ENCODE measurements at places on chromosomes 13 and 19.
A peak's percentile ranks its signal among the peaks of the same experiment; 100 is the strongest.

DNA sequence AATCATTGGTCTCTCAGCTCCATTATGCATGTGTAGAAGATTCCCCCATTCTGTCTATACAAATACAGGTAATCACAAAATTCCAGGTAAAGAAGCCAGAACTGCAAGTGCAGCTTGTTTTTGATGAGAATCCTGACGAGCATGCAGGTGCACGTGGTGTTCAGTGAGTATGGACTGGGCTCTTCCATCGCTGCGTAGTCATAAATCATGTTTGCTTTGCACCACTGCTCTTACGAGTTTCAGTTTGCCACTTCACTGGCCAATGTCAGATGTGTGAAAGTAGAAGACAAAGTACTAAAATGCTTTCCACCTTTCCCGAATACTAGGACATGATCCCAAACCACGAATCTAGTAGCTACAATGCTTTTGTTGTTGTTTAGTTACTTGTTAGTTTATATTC, 390.7 kb downstream of the LIG4 start:
- no peak for DNase-seq

DNA sequence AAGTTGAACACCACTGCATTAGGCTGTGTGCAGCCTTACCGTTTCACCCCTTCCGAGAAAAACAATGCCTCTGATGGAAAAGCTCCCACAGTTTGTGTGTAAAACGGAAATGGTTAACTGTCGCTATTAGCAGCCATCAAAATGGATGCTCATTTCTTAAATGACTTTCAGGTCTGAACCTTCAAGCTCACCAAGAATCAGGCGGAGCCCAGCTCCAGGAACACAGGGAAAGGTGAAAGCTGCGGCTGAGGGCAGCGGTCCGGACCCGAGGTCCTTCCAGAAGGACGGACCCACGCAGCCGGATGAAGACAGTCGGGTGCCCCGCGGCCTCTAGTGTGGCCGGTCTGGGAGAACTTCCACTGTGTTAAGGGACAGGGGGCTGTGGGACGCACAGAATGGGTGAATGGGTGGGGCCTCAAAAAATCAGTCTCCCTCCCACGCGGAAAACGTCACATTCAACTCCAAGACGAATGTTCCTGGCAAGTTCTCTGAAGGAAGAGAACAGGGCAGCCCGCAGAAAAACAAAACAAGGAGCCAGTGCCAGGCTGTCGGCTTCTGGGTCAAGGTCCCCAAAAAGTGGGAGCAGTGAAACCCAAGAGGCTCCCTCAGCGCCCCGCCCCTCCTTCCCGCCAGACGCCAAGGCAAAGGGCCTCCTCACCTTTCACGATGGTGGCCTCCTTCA, 4.9 kb downstream of the IRS2 start:
- no peak for DNase-seq

DNA sequence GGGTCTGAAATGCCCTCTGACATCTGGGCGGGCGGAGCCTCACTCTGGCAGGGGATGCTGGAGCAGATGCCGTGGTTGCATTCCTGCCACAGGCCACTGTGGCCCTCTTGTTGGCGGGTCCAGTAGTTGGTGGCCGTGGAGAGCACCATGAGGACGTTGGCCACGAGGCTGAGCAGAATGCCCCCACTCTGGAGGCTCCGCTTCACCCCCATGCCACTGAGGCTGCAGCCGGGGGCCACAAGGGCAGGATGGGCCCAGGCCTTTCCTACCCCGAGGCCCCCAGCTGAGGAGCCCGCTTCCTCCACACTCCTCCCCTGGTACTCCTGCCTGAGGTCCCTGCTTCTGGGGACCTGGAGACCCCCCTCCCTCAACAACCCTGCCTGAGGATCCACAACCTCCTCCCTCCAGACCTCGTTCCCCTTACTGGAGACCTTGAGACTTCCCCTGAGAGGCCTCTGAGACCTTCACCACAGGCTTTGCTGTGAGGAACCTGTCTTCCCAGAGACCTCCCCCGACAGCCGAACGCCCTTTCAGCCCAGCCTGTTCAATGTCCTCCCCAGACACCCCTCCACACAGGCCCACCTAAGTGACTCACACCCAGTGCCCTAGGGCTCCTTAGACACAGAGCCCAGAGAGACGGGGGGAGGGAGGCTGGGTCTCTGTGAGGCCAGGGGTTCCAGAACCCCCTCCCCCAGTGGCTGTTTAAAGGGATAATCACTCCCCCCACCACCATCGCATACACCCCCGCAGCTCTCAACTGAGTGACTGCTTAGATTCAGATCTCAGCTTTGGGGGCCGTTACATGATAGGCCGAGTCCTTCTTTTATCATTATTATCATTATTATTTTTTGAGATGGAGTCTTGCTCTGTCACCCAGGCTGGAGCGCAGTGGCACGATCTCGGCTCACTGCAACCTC, at the start of gene CLDND2:
Gene CLDND2 (minus strand): TSS at position 638 of the 917 bp plus-strand sequence. CDS start 426 bp downstream, at position 212.
- DNase-seq: no peak

- peak; percentile 63 for DNase-seq
Observed at GRCh38 chr19:49339301-49340068, 4.3 kb downstream of the CD37 start.

GRCh38 chr13:37929308-37929707, 59.7 kb upstream of the TRPC4 start:
- DNase-seq: no peak

DNA sequence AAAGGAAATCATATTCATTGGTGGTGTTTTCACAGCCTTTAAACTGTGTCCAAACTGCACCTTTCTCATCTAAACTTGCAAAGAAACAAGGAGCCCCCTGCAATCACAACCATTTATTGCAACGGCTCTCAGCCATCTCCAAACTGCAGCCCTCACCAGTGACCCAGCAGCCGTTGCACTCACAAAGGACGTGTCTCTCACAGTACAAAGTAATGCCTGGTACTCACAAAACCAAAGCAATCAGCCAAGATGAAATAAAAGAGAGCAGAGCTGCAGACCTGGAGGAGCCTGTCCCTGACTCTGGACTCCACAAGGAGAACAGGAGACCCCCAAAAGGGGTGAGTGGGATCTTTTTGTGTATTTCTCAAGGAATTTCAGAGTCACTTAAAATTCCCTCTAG, 20.2 kb upstream of the CEACAM21 start:
- no peak for DNase-seq

- DNase-seq: no peak
Observed at GRCh38 chr13:36282821-36283432, 14.7 kb downstream of the CCDC169 start.

Data from non-pigmented ciliary epithelial cell (primary cell).